AG10803 (cell line): ENCODE measurements at places on chromosomes 12 and 14.

- peak; percentile 36 for DNase-seq
Measured at GRCh38 chr14:102390064-102390855, 27.5 kb downstream of the TECPR2 start.

- DNase-seq, result no peak
Measured at GRCh38 chr12:53937596-53938325, 870 bp upstream of the HOXC13 start.

DNA sequence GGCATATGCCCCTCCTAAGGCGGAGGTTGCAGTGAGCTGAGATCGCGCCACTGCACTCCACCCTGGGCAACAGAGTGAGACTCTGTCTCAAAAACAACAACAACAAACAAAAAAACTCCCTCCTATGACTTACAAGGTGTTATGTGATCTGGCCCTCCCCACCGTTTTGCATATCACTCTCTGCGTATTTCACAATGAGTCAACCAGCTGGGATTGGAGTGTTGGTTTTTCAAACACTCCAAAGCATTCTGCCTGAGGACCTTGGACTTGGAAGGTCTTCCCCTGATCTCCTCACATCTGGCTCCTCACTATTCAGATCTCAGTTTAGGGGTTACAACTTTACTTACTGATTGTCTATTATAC lies 14.0 kb downstream of the MANSC1 start:
- no peak for DNase-seq

DNA sequence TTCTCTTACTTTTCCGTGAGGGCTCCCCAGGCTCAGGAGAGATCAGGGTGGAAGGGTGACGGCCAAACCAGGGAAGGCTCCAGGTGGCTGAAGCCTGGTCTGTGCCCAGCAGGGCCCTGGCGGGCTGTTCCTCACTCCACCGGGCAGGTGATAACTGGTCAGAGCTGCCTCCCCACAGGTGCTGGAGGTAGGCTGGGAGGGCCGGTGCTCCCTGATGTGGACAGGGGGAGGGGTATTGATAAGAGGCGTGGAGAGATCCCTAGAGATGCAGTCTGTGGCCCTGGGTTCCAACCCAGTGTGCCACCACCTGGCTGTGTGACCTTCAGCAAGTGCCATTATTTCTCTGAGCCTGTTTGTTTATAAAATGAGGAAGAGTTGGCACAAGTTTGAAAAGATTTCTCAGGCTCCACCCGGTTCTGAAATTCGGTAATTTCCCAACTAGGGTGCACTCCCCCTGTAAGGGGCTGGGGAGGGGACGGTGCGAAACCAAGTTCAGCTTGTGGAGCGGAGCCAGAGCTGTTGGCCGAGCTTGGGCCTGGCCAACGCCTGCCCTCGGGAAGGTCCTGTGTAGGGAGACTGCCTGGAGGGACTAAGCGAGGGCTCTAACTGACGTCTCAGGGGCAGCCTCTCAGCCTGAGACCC lies 1.0 kb upstream of the NR4A1 start:
- DNase-seq, result no peak

DNA sequence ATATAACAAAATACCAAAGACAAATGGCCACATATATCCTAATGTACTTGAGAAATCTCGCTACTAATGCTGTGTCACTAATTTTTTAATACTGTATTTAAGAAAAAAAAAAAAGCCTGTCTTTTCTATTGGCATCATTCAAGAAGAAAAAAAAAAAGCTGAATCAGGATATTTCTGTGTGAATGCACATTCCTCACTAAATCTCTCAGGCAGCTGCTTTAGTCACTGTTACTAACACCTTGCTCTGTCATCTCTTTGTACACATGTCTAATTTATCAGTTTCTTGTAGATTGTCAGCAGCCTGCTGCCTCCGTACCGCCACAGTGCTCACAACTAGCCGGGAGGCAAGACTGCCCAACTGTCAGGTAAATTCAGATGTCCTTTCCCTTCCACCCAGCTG lies 32.0 kb upstream of the FGD4 start:
- no peak for DNase-seq

GRCh38 chr12:107734139-107734538 lies 26.8 kb downstream of the PRDM4 start:
- DNase-seq, result no peak

DNA sequence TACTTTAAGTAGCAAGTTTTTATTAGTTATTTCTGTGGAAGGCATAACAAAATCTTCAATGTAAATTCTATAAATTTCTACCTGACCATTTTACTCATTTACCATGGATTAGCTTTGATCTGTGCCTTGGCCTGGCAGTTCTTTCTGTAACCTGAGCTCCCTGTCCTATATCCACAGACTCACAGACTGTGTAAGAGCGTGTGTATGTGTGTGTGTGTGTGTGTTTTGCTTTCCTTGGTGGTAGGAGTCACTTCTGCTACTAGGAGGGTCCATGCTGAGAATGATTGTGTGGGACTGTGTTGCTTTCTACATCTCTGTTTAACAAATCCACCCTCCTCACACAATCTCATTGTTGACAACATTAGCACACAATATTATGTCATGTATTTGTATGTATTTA lies 221.2 kb upstream of the PELI2 start:
- DNase-seq, result no peak

DNA sequence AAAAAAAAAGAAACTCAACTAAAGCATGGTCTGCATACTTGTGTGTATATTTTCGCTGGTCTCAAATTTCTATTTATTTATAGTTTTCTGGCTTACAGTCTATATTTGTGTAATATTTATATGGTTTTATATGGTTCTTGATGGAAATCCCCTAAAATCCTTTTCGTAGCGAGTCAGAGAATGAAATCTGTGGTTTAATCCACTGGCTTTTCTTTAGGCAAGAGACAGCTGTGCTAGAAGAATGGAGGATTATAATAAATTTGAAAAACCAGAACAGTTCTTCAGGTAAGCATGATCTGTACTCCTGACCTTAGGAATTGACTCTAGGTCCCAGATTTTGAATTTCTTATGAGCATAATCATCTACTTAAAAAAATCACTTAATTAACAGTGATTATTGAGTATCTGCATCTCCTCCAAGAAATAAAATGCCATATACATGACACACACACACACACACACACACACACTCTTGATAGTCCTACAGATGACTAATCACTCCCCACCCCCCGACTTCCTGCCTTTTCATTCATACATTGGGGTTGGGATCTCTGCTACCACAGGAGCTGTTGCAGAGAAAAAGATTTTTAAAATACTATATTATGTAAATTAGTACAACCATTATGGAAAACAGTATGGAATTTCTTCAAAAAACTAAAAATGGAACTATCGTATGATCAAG lies 113.4 kb downstream of the CRADD start:
- peak; percentile 88 for DNase-seq

- DNase-seq, result peak; percentile 2
Measured at GRCh38 chr14:21978184-21978998, 304.8 kb upstream of the OR4E1 start.

GRCh38 chr14:75242546-75243273 lies 35.9 kb upstream of the FOS start:
- peak; percentile 90 for DNase-seq

DNA sequence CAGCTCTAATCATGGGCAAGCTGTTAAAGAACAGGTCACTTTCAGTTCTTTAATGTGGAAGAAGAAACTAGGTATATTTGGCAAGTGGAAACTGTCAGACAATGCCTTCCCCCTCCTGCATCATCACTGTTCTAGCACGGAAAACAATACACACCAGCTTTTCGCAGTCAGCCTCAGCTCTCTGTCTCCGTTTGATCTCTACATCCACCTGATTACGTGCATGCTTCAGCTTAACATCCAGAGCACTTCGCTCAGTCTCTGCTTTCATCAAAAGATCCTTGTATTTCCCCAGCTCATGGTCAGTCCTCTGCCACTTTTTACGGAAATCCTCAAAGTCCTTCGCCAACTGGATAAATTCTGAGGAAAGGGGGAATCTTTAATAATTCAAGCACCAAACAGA lies 19.0 kb downstream of the RACGAP1 start:
- DNase-seq, result no peak

DNA sequence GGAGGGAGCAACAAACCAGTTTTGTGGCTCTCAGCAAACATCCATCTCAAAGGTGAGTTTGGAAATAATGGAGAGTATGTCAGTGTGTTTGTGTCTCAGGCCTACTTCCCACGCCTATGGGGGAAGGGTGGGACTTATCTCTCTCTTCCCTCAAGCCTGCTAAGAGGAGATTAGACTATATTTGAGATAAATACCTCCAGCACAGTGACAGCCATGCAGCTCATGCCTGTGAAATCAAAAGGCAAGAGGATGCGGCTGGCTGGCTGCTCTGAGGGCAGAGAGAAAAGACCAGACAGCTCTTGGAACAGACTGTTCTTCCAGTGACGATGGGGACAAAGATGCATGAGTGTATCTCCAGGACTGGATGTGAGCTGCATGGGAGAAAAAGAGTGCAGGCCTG lies 14.7 kb upstream of the POC1B start:
- no peak for DNase-seq

DNA sequence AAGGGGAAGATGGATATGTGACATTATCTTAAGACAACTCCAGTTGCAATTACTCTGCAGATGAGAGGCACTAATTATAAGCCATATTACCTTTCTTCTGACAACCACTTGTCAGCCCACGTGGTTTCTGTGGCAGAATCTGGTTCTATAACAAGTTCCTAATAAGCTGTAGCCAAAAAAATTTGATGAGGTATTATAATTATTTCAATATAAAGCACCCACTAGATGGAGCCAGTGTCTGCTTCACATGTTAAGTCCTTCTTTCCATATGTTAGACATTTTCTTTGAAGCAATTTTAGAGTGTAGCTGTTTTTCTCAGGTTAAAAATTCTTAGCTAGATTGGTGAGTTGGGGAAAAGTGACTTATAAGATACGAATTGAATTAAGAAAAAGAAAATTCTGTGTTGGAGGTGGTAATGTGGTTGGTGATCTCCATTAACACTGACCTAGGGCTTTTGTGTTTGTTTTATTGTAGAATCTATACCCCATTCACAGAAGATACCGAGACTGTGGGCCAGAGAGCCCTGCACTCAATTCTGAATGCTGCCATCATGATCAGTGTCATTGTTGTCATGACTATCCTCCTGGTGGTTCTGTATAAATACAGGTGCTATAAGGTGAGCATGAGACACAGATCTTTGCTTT lies 36.9 kb downstream of the PSEN1 start:
- peak; percentile 61 for DNase-seq

DNA sequence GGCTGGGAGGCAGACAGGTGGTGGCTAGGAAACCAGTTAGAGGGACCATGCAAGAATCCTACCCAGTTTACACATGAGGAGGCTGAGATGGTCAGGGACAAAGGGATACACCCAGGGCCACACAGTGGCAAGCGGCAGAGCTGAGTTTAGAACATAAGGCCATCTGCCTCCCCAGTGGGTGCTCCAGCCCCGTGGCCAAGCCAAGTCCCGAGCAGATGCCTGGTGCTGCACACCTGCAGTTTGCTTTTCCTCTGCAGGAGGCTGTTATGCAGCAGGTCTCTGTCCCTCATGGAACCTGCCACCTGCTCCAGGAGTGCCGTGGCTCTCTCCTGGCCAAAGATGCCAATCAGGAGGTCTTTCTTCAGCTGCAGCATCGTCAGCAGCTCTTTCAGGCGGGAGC lies 70.8 kb downstream of the SYNE3 start:
- DNase-seq, result no peak

DNA sequence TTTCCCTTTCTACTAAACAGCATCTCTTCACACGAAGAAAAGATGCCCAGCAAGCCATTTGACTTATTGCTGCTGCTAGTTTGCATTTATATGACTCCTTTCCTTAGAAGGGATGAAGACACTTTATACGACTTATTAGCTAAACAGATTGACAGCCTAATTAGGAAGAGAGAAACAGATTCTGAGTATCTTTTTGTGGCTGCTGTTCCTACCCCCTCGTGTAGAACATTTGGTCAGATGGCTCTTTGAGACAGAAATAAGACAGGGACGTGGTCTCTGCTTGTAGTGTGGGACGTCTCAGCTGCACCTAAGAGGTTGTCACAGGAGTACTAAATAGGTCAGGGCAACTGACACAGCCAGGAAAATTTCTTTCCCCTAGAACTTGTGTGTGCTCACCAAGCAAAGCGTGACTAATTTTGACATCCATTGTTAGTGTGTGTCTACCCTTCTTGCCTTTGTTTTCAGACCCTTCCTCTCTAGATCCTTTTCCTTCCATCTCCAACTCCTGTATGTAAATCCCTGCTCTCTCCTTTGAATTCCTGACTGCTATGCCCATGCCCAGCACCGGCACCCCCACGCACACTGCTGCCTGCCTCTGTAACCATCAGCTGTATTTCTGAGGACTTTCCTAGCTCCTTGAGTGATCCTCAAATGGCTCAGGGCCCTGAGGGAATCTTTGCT lies 83.2 kb downstream of the DAD1 start:
- DNase-seq, result no peak
